ENCODE measurements at places on chromosomes 3 and 15. TPM values are rescaled to one million over a fixed set of nuclear protein-coding genes. Genes with fewer than 3 reads are reported as not detected.
A peak's percentile ranks its signal among the peaks of the same experiment; 100 is the strongest.

Gene TMC3
- total RNA-seq, result not detected

GRCh38 chr3:187319699-187320302 is 28.3 kb upstream of the MASP1 start:
- peak; percentile 55 for DNase-seq

DNA sequence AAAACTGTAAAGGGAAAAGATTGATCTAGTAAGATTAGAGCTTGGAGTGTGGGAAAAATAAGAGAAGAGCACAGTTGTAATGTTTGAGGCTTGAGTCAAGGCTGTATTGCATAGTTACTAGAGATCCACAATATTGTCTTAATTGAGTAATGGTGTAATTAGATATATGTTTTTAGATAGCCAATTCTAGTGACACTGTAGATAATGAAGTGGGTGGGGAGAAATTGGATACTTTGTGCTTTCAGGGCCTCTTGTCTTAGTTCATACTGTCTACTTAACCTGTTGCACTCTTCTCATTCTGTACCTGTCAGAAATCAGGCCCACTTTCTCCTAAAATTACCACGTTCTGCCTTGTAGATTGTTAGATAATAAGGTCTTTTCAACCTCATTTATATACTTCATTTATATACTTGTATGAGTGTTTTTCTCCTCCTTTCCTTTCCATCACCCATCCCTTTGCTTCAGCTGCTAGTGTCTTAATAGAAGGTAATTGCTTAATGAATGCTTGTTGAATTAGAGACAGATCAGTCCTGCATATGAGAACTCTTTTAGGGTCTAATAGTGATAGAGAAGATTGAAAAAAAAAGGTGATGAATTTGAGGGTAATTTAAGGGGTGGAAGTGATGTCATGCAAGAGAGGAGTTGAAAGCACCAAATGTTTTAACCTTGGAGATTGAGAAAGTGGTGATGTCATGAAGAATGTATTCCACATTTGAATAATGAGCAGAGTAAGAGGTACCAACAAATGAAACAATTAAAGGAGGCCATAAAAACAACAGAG is 32.0 kb downstream of the PIK3CA start:
- no peak for DNase-seq

Gene FAM3D
- total RNA-seq, result 0.16 TPM

Gene PIAS1
- total RNA-seq, result 29.9 TPM

Gene RBM5
- 58.4 TPM for total RNA-seq

- no peak for DNase-seq
Measured at GRCh38 chr3:59510576-59510975, 460.8 kb upstream of the CFAP20DC start.

DNA sequence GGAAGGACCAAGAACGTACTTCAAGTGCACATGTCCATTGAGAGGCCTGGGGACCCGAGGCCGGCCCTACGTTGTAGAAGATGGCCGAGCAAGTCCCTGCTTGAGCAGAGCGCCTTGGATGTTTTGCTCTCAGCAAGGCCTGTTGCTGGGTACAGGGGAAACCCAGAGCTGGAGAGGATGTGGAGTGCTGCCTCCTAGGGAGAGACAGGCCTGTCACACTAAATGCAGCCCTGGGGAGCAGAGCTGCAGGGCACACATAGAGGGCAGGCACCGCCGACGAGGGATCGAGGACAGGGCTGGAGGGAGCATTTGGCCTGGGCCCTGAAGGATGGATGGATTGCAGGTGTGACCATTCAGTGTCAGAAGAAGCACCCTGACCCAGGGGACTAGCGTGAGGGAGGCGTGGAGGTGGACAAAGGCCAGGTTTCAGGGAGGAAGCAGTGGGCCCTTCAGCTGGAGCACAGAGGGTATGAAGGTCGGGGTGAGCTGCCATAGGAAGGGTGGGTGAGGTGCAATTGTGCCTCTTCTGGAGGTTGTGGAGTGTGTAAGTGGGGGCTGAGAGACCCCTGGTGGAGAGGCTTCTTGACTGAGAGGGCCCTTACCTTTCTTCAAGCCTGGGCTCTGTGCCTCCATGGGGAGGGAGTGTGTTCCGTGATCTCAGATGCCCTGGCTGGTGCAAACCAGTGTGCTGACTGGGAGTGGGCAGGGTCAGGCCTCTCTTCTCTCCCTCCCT is 142.4 kb downstream of the CHDH start:
- no peak for DNase-seq

- DNase-seq, result no peak
Measured at GRCh38 chr3:49972656-49973055, 32.7 kb downstream of the RBM6 start.

Gene TGM5
- total RNA-seq, result not detected

GRCh38 chr15:96262097-96262496 is 68.4 kb upstream of the NR2F2 start:
- DNase-seq, result no peak

Gene SLC2A2
- total RNA-seq, result not detected

- DNase-seq, result no peak
Measured at GRCh38 chr3:54344601-54345231, 222.4 kb downstream of the CACNA2D3 start.

Gene MUC20
- 4.7 TPM for total RNA-seq

DNA sequence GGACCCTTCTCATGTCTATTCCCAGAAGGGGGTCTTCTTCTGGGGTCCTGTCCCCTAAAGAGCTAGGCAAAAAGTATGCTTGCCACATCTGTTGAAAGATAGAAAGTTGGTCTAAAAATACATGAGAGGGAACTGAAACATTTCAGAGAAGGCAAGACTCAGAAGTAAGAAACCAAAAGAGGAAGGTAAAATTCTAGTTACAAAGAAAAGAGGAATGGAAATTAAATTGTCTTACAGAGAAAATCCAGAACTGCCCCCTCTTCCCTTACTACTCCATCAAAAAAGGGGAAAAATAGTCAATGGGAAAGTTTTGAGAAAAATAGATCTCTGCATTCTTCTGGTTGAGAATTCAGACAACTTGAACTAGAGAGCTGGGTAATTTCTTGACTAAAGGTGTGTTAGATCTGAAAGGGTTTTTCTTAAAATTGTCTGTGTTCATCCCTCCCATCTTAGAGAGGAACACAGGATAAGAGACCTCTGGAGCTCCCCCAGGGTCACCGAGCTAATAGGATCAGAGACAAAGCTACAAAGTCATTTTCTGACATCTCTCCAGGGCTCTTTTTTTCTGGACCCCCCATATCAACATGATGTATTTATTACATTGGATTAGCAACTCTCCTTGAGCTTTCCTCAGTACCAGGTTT is 32.3 kb upstream of the CCR2 start:
- no peak for DNase-seq

DNA sequence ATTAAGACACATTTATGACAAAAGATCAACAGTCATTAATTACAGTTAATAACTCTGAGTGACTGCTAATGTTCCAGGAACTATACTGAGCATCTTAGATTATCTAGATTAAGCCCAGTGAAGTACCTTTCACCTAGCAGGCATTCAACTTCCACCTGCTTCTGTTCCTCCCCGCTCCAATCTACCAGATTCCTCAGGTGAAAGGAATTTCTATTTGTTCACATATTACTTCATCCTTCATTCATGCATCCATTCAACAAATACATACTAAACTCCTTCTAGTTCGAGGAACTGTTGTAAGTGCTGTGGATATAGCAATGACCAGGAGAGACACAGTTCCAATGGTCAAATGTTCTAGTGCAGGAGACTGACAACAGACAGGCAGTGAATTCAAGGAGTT is 139.3 kb downstream of the FILIP1L start:
- no peak for DNase-seq

All from left ventricle myocardium inferior (tissue), 1 donor.